Choroid plexus epithelial cell (primary cell): ENCODE measurements at places on chromosomes 5 and 9.

- DNase-seq: no peak
Measured at GRCh38 chr9:100472788-100473275, at the start of gene TMEFF1. TMEFF1 (plus strand) TSS chr9:100473149; CDS start chr9:100473545, 396 bp downstream.

DNA sequence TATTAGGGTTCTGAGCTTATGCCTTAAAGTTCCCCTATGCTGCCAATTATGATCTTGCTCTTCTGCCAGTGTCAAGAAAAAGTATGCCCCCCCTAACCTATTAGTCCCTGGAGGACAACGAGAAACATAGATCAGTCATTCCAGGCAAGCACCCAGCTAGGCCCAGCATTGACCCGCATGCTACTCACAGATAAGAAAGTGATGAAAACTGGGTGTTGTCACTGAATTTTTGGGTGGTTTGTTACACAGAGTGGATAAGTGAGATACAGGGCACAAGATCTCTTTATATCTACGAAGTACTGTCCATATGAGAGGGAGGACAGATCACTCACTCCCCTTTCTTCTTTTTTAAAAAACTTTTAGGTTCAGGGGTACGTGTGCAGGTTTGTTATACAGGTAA is 6.4 kb upstream of the TEX48 start:
- no peak for DNase-seq

GRCh38 chr5:139974661-139975060 is 68.4 kb downstream of the NRG2 start:
- DNase-seq: peak; percentile 5

- peak; percentile 87 for DNase-seq
Measured at GRCh38 chr5:170216257-170216864, 16.4 kb upstream of the C5orf58 start.

- peak; percentile 52 for DNase-seq
Measured at GRCh38 chr5:16437977-16438376, 27.6 kb downstream of the ZNF622 start.

DNA sequence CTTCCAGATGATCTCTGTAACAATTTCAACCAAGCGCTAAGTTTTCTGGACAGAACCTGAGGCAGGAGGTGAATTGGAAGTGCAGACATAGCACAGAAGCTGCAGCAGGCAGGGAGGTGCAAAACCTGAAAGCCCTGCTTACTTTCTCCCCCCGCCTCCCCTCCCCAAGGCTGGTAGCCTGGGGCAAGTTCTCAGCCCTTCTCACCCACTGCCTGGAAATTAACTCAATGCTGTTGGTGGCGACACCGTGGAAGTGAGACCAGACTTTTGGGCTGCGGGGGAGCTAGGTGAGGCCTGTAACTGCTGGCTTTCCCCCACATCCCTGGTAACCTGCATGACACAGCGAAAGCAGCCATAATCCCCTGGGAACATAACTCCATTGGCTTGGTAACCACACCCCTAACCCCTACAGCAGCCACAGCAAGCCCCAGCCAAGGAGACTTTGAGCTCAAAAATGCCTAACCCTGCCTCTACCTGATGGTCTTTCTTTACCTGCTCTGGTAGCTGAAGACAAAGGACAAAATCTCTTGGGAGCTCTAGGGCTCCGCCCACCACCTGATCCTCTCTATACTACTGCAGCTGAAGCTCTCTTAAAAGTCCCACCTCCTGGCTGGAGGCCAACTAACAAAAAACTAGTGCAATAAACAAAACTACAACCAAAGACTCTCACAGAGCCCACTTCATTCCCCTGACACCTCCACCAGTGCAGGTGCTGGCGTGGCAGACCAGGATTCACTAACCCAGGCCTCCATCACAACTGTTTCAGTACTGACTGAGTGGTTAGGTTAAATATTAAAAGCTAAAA is 11.9 kb upstream of the OR13C8 start:
- DNase-seq: no peak

GRCh38 chr9:111610149-111610548 is 10.7 kb upstream of the PTGR1 start:
- no peak for DNase-seq

- DNase-seq: no peak
Measured at GRCh38 chr5:157596487-157596886, 20.9 kb upstream of the ADAM19 start.

GRCh38 chr5:62268792-62269191 is 37.2 kb upstream of the KIF2A start:
- no peak for DNase-seq

GRCh38 chr9:12973710-12974109 is 198.9 kb downstream of the LURAP1L start:
- no peak for DNase-seq

GRCh38 chr5:125152461-125153189 is 406.2 kb upstream of the ZNF608 start:
- no peak for DNase-seq

DNA sequence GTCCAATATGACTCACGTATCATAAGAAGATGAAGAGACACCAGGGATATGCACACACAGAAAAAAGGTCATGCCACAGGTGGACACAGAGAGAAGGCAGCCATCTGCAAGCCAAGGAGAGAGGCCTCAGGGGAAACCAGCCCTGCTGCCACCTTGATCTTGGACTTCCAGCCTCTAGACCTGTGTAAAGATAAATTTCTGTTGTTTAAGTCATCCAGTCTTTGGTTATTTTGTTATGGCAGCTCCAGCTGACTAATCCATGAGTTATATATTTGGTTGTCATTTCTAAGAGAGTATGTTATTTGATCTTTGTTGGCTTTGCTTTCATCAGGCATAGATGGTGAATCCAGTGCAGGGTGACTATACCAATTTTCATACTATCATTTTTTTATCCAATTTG is 130.2 kb upstream of the DAP start:
- DNase-seq: no peak
